ENCODE measurements at places on chromosomes 4 and X.

DNA sequence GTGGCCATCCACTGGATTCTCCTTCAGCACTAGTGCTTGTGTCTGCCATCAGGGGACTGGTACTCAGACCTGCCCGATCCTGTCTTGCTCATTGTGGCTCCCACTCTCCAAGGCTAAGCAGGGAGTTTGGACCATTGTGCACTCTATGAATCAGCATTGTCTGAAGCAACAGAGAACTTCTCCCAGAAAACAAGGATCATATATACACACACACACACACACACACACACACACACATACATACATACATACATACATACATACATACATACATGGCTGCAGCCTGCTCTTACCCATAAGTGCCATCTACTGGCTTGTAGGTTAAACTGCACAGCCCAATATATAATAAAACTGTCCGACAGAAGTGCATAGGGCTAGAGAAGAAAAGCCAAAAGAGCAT is 345.3 kb upstream of the LCORL start:
- no peak for DNase-seq

DNA sequence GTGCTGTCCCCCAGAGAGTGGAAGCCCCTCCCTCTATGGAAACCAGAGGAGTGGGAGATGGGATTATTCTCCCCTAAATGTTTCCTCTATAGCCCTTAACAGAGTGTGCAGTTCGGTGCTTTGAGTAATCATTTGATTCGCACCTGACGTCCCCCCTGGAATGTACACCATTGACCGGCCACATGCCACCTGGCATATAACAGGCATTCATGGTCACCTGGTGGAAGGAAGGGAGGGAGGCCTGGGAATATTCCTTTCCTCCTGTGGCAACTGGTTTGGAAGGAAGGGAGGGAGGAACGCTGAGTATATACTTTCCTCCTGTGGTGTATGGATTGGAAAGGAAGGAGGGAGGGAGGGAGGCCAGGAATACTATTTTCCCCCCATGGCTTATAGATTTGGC is 77.2 kb downstream of the CRMP1 start:
- DNase-seq, result no peak

- DNase-seq, result no peak
Observed at GRCh38 chrX:46624090-46624786, 50.7 kb downstream of the CHST7 start.

GRCh38 chr4:186900984-186901383 is 177.3 kb upstream of the FAT1 start:
- DNase-seq, result no peak

DNA sequence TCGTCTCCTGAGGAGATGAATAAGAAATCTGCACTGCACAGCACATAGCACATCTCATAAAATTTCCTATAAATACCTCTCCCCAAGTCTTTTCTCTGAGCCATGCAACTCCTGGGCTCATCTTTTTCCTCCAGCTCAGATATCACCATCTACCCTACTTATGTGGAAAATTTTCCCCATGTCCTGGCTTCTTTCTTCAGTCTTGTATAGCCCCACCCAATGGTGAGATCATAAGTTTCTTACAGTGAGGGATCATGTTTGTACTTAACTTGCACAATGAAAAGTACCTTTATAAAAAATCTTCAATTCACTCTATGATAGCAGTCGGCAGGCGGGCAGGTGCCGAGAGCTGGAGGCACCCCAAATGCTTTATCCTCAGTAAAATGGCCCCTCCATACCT is 198.6 kb upstream of the S100G start:
- no peak for DNase-seq

GRCh38 chr4:167578906-167579305 is 344.6 kb upstream of the SPOCK3 start:
- no peak for DNase-seq

DNA sequence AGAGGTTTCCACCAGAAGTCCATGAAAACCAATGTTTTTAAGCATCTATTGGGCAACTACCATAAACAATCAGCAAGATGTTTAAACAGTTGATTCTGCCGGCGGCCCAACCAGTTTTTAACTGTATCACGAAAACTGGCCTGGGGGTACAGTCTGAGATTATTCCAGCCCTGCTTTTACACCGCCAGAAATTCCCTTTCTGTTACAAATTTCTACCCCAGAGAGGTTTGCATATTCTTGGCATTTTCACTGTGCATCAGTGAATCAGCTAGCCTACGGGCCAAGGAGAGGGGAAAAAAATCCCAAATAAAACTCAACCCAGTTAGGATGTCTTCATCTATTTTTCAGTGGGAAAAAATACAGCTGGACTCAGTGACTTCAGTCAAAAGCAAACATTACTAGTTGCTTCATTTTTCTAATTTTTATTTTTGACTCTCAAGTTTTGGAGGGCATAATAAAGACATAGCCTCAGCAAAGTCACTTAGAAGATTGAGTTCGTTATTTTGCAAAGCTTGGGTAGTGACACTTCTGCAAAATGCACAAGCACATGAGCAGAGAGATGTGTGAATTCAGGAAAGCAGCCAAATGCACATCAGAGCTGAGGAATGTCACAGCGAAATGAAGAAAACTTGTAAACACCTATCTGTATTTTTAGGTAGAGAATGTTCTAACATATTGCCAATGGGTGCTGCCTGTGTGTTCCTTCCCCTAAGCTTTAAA is 167.8 kb upstream of the GK2 start:
- DNase-seq, result no peak

- no peak for DNase-seq
Observed at GRCh38 chr4:44661940-44662622, 10.7 kb upstream of the YIPF7 start.

DNA sequence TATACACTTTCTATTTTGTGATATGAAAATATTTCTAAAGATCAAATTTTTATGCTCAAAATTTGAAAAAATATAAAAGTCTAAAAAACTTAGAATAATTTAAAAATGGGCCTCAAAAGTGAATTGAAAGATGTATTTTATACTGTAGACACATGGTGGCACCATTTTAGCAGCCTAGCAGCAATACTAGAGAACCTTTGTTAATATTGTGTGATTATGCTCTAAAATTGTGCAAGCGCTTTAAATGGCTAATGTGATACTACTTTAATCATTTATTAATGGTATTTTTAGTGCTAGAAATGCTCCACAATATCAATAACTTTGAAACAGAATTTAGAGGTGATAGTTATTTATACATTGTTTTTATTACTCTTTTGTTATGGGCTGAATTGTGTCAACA is 3.7 kb upstream of the GUF1 start:
- no peak for DNase-seq

DNA sequence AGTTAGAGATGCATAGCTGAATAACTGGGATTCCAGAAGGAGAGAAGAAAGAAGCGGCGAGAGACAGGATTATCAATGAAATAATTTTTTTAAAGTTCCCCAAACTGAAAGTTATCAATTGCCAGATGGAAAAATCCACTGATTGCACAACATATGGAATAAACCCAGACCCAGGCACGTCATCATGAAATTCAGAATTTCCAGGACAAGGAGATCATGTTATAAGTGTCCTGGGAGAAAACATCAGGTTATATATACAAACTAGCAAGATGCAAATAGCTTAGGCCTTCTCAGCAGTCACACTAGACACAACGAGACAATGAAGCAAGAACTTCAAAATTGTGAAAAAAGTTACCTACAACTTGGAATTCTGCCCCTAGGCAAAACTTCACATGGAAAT is 200.0 kb downstream of the PALLD start:
- DNase-seq, result no peak

DNA sequence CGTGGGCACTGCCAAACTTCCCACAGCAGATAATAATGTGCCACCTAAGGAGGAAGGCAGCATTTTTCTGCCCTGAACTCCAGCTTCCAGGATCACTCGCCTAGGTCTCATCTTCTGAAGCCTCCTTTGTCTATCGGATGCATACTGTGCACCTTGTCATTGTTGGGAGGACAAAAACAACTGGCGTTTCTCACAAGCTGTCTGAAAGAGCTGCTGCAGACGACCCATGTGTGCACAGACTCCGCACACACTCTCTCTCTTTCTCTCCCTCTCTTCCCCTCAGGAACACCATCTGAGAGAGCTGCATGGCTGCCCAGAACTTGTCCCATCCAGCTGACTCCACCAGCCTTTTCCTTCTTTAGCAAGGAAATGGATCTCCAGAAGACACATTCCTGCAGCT is 83.0 kb downstream of the MAML3 start:
- no peak for DNase-seq

- no peak for DNase-seq
Observed at GRCh38 chrX:139776599-139776998, 68.6 kb upstream of the MCF2 start.

GRCh38 chr4:8738471-8738931 is 133.1 kb downstream of the HMX1 start:
- DNase-seq, result no peak

- no peak for DNase-seq
Observed at GRCh38 chr4:56042225-56042624, 93.5 kb downstream of the CEP135 start.

GRCh38 chr4:158914218-158914617 is 145.4 kb downstream of the FNIP2 start:
- DNase-seq, result no peak

GRCh38 chr4:12126474-12126873 is 697.8 kb upstream of the HS3ST1 start:
- DNase-seq, result no peak

DNA sequence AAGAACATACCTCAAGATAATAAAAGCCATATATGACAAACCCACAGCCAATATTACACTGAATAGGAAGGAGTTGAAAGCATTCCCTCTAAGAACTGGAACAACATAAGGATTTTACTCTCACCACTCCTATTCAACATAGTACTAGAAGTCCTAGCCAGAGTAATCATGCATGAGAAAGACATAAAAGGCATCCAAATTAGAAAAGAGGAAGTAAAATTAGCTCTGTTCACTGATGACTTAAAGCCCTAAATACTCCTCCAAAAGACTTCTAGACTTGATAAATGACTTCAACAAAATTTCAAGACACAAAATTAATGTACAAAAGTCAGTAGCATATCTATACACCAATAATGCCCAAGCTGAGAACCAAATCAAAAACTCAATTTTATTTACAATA is 235.7 kb downstream of the NKX6-1 start:
- DNase-seq, result no peak

GRCh38 chrX:40912576-40912975 is 172.7 kb upstream of the USP9X start:
- no peak for DNase-seq

GRCh38 chr4:81454499-81454898 is 17.2 kb downstream of the RASGEF1B start:
- DNase-seq, result no peak

- no peak for DNase-seq
Observed at GRCh38 chrX:79361192-79361870, 5.8 kb downstream of the ITM2A start.

DNA sequence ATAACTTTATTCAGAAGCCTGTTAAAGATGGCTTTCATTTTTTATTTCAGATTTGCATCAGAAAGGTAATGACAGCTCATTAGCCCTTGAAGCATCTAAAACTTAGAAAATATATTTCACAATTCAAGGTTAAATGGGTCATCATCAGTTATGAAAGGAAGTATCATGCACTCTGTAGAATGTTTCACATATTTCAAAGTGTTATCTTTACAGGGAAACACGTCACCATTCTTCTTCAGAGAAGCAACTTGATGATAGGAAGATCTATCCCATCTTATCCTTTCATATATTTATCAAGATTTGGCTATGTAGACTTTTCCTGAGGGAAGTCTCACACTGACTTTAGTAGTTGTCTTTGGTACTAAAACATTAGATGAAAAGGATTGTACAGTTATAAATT is 277.8 kb downstream of the TENM3 start:
- DNase-seq, result no peak

- no peak for DNase-seq
Observed at GRCh38 chrX:123222920-123223319, 38.8 kb downstream of the GRIA3 start.

DNA sequence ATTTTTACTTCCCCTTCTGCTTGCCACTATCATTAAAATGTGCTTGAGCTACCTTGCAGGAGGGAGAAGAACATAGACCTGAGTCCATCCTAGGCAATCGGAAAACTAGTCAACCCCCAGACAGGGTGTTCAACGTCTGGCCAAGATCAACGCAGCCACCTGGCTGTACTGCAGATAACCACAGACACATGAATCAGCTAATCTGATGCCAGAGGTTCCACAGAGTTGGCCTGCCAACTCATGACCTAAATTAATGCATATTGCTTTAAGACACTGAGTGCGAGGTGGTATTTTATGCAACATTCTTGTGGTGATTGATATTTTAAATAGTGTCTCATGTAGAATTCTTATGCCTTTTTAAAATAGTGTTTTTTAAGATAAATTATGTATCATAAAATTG is 1283.8 kb upstream of the PABPC4L start:
- no peak for DNase-seq

DNA sequence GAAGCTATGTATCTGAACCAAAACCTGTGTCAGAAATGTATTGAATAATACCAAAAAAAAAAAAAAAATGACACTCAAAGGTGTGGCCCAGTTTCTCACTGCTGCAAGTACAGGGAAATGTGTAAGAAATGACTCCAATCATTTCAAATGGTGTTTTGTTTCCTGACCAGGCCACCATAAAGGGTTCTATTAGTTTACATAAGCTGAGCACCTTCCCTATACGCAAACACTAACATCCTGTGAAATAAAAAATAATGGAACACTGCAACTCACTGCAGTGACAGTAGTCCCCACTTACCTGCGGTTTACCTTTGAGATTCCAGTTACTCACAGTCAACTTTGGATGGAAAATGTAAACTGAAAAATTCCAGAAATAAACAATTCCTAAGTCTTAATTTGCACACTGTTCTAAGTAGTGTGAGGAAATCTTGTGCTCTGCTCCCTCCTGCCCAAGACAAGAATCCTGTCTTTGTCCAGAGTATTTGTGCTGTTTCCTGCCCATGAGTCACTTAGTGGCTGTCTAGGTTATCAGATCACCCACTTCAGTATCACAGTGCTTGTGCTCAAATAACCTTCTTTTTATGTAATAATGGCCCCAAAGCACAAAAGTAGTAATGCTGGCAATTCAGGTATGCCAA is 265.3 kb downstream of the RCHY1 start:
- DNase-seq, result no peak

DNA sequence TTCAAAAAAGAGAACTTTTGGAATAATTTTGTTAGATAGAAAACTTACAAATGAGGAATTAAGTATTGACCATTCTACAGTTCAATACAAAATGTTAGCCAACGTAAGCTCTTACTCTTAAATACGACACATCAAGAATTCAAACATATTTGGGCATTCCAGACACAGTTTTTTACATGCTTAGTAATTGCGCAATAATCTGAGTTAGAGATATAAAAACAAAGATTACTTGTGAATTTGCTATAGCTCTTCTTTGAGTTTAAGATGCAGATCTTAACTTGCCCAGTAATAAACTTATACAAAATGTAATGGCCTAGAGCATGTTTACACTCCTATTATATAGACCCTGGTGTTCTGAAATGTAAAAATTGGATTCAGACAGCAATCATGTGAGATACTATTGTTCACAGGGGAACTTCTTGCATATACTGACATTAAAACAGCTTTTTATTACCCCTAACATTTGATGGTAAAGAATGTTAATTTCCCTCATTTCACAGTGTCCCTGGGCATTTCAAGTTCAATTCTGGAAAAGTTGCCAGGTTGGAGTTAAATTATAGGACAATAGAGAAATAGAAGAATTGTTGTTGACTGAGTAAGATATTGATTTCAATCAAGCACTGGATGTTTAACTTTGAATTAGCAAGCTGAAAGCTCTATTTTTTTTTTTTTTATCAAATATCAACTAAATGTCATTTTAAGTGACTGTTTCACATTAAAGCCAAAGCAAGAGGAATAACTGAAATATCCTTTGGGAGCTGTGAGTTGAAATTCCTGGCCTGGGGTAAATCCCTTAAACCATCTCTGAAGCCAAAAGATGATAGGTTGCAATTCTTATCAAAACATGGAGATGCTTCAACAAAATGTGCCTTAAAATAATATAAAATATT is 910 bp downstream of the HPGDS start:
- DNase-seq, result no peak

- no peak for DNase-seq
Observed at GRCh38 chr4:87317527-87317926, 5.2 kb downstream of the HSD17B13 start.

Data from head of caudate nucleus (tissue), 42 donors.